CMK (cell line): ENCODE measurements at places on chromosomes 7 and 10.
A peak's percentile ranks its signal among the peaks of the same experiment; 100 is the strongest.

DNA sequence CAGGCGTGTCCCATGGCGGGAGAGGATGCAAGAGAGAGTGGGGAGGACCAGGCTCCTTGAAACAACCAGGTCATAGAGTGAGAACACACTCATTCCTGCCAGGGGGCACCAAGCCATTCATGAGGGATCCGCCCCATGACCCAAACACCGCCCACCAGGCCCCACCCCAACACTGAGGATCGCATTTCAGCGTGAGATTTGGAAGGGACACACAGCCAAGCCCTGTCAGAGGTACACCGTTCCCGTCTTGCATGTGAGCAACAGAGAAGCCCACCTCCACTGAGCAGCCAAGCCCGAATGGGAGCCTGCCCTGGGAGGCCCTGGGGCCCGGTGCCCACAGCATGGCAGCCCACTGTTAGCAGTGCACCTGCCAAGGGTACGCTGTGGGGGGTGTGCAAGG is 7.9 kb upstream of the ARPC1B start:
- DNase-seq = no peak

- no peak for DNase-seq
Observed at GRCh38 chr10:122323941-122324675, 50.4 kb upstream of the PLEKHA1 start.

DNA sequence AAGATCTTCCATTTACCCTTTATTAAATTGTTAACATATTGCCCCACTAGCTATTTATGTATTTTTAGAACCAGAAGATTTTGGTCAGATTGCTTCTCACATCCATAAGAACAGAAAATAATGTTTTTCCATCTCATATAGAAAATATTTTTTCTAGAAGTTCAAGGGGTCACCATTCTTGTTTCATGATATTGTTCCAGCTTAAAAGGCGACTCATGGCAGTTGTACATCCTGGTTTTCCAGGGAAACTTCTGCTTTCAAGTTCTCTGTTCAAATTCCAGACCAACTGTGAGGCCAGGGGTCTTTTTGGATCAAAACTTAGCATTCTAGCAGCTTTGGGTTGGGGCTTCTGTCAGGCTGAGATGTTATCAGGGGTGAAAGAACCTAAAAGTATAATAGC is 84.4 kb downstream of the LRRC4 start:
- no peak for DNase-seq

DNA sequence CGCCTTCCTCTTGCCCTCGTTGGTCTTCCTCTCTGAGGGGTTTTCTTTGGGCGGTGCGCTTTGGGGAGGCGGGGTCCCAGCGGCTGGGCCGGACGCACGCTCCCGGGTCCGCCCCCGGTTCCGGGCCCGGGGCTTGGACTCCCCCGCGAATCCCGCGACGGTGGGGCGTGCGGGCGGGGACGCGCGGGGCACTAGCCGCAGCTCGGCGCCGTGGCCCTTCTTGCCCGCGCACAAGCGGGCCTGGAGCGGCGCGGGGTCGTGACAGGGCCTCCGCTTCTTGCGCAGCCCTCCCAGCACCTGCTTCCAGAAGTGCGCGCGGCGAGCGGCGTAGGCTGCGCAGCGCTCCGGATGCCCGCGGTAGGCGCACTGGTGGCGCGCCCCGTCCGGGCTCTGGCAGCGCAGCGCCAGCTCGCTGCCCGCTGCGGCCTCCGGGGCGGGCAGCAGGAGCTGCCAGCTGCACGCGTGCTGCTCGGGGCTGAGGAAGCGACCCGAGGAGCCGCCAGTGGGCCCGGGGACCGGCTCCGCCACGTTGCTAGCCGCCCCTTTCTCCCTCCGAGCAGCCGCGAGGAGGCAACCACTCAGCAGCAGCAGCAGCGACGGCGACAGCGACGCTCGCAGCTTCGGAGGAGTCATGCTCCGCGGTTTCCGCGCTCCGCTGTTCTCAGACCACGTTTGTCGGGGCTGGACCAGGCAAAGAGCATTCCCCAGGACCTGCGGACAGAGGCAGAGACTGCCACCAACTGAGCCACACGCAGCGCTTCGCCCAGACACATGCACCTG is 759 bp downstream of the FGFBP3 start:
- DNase-seq = peak; percentile 77

- no peak for DNase-seq
Observed at GRCh38 chr10:70455213-70455630, 13.7 kb upstream of the NODAL start.
